ENCODE measurements at places on chromosomes 16 and 17.

DNA sequence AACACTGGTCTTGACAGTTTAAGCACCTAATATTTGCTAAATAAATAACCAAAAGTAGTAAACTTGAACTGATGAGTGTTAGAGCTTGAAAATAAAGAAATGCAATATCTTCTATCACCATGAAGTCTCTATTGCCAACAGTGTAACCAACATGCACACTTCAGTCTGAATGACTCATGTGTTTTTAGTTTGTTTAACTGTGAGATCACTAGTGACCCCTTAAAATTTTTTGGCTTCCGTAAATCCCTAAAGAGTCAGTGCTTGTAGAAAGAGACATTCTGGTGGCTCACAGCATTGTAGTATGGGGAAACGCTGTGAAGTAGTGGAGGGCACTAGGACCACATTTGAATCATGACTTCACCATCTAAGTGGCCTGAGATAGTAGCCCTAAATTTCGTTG, 341.1 kb downstream of the PMP22 start:
- peak; percentile 59 for DNase-seq

DNA sequence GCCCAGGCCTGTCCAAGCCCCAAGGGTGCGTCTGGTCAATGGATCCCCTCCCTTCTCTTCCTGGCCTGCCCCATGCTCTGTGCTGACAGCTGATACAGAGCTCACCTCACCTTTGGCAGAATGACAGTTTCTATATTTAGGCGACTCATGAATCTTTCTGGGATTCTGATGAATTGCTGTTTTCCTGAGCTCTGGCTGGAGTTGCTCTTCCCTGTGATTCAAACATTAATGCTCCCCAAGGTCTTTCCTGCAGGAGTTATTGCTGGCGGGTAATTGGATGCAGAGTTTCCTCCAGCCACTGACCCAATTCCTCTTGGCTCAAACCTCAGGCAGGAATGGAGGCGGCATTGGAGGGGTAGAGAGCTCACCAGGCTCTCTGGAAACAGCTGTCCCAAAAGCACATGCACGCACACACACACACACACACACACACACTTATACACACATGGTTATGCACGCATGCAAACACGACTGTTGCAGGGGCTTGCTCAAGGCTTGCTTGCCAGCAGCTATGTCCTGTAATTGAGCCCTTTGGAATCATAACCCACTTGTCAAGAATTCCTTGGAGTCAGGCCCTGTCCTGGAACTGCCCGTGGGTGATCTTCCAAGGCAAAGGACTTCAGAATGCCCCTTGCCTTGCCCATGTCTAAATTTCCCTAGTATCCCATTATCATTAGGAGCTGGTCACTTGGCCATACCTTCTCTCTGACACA, 128.8 kb downstream of the ASIC2 start:
- DNase-seq: peak; percentile 71

DNA sequence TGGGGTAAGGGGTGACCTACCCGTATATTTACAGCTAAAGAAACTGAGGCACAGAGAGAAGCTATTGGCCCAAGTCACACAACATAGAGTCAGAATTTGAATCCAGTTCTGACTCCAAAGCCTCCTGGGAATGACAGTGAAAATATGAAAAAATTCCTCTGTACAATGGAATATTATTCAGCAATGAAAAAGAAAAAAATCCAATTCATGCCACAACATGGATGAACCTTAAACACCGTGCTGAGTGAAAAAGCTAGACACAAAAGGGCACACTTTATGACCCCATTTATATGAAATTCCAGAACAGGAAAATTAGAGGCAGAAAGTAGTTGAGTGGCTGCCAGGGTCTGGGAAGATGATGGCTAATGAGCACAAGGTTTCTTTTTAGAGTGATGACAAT, 75.4 kb downstream of the LITAF start:
- no peak for DNase-seq

DNA sequence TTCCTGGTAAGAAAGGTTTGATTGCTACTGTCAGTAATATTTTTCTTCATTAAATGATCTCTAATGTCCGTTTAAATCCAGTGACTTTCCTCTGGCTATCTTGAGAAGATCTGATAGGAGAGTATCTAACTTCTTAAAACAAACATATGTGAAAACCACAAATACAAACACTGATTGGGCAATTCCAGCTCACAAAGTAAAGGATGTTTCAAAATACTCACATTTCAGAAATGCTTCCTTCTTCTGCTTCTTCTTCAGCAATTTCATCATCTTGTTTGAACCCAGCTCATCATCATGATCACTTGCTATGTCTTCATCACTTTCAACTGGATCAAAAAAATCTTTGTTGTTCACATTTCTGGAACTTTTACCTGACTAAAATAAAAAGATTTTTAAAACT, 64.3 kb upstream of the RBL2 start:
- peak; percentile 10 for DNase-seq

DNA sequence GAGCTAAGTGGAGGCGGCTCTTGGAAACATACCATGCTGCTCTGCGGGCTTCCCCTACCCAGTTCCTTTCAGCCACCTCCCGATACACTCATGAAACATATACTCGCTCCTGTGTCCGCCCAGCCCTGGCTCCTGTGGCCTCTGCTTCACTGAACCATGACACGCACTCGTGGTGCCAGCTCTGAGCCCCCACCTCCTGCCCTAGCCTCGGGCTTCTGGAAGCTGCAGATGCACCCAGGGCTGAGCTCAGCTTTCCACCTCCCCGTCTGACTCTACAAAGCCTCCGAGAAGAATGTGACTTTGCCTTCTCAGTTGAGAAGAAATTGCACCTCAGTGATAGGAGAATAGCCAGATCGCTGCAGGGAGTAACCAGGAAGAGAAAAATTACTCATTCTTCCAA, 11.0 kb downstream of the CALB2 start:
- DNase-seq: no peak

DNA sequence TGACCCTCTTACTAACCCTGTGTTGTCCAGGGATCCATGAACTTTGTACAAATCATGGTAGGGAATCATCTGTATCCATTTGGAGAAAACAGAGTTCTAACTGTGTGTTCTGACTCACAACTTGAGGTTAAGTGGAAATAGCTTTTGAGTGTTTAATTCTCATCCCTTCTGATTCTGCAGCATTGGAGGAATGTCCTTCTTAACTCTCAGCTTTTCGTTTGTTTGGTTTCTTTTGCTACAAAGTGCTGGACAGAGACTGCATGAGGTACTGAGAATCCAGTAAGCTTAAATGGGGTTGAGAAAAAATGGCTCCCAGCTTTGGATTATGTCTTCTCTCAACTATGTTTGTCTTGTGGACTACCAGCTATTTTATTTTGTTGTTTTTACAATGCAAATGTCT, 352.1 kb upstream of the KIF2B start:
- DNase-seq: peak; percentile 2

DNA sequence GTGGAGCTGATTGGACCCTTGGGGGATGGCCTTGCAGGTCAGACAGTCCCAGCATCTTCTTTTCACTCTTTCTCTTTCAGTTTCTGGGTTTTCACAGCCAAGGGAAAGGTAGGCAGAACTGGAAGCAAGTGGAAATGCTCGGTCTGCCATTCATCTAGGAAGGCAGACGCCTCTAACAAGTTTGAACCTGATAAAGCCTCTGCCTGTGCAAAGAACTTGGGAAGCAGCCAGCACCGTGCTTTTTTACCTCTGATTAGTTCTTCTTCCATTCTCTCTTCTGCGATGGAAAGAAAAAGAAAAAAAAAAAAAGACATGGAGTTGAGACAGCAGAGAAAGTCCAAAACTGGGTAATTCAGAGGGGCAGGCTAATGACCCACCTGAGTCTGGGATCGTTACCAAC, 997.8 kb upstream of the EEF2KMT start:
- no peak for DNase-seq

DNA sequence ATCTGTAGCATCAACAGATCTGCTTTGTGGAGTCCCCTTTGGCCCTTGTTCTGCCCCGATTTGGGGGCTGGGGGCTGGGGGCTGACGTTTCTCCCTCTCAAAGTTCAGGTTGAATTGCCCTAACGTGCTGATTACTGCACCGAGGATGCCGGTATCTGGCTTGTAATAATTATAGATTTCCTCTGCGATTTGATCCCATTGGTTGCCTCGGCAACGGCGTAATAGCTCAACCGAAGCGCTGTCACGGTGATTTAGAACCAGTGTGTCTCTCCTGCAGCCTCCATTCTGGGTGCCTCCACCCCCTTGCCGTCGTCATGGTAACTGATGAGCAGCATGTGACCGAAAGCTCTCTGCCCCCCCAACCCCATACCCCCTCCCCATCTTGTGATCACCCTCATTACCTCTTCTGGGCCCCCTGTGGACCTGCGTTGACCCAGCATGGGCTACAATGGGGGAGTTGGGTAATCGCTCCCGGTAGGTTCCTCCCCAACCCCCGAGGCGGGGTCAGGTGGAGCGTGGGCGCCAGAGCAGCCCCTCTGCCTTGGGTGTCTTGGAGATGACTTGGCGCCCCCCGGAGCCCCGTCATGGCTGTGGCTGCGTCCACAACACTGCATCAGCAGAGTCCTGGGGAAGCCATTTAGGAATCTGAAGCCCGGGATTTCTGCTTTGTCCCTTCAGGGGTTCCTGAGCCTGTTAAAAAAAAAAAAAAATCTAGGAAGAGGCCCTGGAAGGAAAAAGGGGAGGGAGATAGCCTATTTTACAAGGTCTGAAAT, 38.4 kb downstream of the ABAT start:
- no peak for DNase-seq

GRCh38 chr17:273981-274832, 78.4 kb downstream of the RPH3AL start:
- no peak for DNase-seq

GRCh38 chr17:6299275-6299674, 135.6 kb downstream of the AIPL1 start:
- no peak for DNase-seq

DNA sequence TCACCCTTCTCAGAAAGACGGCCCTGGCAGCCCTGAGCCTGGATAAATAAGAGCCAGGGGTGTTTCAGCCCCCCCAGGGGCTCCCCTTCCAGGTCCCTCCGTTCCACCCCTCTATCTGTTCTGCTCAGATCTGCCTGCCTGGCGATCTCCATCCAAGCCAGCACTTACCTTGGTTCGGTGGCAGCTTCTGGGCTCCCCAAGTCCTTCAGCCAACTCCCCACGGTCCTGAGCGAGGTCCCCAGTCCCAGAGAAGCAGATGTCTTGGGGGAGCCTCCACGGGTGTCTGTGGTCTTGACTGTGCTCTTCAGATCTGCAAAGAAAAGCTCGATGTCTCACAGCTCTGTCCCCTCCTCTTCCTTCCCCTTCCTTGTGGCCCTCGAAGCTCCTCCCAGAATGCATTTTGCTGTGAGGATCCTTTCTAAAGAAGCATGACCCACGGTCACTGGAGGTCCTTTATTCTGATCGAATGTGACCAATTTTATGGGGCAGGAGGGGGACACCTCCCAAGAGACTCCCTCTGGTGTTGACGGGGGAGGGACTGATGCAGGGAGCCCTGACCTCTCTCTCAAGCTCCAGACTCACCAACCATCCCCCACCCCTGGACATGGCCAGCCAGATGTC, at the start of gene PIK3R6:
Gene PIK3R6 (minus strand): TSS at position 314 of the 621 bp plus-strand sequence. CDS start 17,880 bp downstream, outside the sequence.
- no peak for DNase-seq

- no peak for DNase-seq
Measured at GRCh38 chr17:69884846-69885245, 190.2 kb upstream of the KCNJ16 start.

DNA sequence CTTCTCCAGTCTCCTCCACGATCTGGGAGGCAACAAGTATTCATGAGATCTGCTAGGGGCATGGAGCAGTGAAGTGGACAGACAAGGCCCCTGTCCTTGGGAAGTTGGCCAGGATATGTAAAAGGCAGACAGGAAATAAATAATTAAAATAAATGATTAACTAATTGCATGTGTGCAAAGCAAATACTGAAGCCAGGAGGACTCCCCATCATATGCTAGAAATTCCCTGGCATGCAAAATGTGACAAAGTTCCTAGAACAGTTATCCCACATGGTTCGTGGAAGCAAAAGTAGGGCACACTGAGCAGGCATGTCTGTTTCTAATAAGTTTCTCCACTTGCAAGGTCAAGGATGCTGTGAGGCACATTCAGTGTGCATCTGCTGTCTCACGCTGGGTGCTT, 86.8 kb downstream of the CDYL2 start:
- no peak for DNase-seq
